ENCODE measurements at places on chromosomes 3 and 15. TPM values are rescaled to one million over a fixed set of nuclear protein-coding genes. Genes with fewer than 3 reads are reported as not detected.

- no peaks in the 10 kb centered on the region for H3K27me3 ChIP-seq
- DNase-seq: peak; percentile 23
- H3K27ac ChIP-seq: no peak overlapping the region
- H3K4me1 ChIP-seq: peaks cover 25% of the 10 kb centered on the region
- H3K4me3 ChIP-seq: no peak overlapping the region
Observed at GRCh38 chr3:12559520-12559919, 2.6 kb downstream of the MKRN2 start.

- DNase-seq: no peak
- H3K4me3 ChIP-seq: no peak overlapping the region
- no peaks in the 10 kb centered on the region for H3K27me3 ChIP-seq
- H3K36me3 ChIP-seq: no peaks in the 10 kb centered on the region
- no peak overlapping the region for H3K27ac ChIP-seq
Observed at GRCh38 chr3:126434931-126435411, 40.3 kb downstream of the CFAP100 start.

DNA sequence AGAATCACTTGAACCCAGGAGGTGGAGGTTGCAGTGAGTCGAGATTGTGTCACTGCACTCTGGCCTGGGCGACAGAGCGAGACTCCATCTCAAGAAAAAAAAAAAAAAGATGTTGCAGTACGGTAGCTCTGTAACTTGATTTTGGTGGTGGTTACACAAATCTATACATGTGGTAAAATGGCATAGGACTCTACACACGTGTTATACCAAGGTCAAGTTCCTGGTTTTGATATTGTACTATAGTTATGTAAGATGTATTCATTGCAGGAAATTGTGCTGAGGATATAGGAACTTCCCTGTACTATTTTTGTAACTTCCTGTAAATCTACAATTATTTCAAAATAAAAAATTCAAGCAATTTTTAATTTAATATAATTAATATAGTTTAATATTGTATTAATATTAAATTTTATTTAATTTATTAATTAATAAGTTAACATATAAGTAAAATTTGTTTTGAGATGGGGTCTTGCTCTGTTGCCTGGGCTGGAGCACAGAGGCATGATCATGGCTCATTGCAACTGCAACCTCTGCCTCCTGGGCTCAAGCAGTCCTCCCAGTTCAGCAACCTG lies 9.9 kb downstream of the MYD88 start:
- no peaks in the 10 kb centered on the region for H3K27me3 ChIP-seq
- H3K36me3 ChIP-seq: no peaks in the 10 kb centered on the region
- no peak for DNase-seq
- H3K4me1 ChIP-seq: no peaks in the 10 kb centered on the region
- H3K4me3 ChIP-seq: no peak overlapping the region

Gene TEX55
- total RNA-seq: not detected

DNA sequence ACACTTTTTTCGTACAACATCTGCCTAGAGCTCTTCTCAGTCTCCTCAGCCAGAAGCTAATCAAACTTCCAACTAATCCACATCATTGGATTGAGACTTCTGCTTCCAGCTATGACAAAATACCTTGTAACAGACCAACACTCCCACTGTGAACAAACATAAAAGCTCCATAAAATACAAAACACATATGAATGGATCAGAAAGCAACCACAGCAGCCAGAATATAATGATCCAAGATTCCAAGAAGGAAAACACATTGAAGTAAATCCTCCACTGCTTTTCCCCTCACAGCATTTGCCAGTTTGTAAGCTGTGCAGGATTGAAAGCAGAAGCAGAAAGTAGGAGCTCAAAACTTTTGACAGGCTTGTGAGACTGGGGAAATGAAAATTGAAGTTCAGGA lies 863.2 kb downstream of the TUSC7 start:
- peaks cover 4% of the 10 kb centered on the region for H3K4me1 ChIP-seq
- no peaks in the 10 kb centered on the region for H3K27me3 ChIP-seq
- H3K36me3 ChIP-seq: no peaks in the 10 kb centered on the region
- H3K4me3 ChIP-seq: no peak overlapping the region
- no peak overlapping the region for H3K27ac ChIP-seq
- no peak for DNase-seq

DNA sequence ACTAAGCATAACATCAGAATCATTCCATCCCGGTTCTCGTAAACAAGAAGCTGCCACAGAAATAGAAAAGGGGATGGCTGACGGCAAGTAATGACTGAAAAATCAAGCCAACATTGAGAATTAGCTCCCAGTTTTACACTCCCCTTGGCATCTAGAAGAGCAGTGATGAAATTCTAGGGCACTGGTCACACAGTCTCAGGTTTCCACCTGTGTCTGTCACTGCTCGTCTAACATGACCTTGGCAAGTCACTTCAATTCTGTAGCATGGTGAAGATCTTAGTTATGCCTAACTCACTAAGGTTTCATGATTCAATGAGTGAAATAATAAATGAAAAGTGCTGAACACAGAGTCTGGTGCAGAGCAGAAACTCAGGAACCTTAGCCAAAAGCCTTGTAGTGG lies 272.3 kb upstream of the ARRDC4 start:
- no peaks in the 10 kb centered on the region for H3K4me1 ChIP-seq
- no peaks in the 10 kb centered on the region for H3K36me3 ChIP-seq
- no peaks in the 10 kb centered on the region for H3K27me3 ChIP-seq
- DNase-seq: no peak
- no peak overlapping the region for H3K27ac ChIP-seq
- H3K4me3 ChIP-seq: no peak overlapping the region

Gene ADAMTS17
- 1.5 TPM for total RNA-seq

Data from neural progenitor cell (in vitro differentiated cells).